Psoas muscle (tissue), 8 donors: ENCODE measurements at places on chromosomes 6 and 20. TPM values are rescaled to one million over a fixed set of nuclear protein-coding genes. Genes with fewer than 3 reads are reported as not detected.

GRCh38 chr6:129619579-129620233 is 90.3 kb downstream of the ARHGAP18 start:
- no peaks in the 10 kb centered on the region for H3K36me3 ChIP-seq
- H3K27ac ChIP-seq, result no peak overlapping the region
- H3K4me1 ChIP-seq, result peaks cover 5% of the 10 kb centered on the region
- H3K27me3 ChIP-seq, result no peaks in the 10 kb centered on the region

DNA sequence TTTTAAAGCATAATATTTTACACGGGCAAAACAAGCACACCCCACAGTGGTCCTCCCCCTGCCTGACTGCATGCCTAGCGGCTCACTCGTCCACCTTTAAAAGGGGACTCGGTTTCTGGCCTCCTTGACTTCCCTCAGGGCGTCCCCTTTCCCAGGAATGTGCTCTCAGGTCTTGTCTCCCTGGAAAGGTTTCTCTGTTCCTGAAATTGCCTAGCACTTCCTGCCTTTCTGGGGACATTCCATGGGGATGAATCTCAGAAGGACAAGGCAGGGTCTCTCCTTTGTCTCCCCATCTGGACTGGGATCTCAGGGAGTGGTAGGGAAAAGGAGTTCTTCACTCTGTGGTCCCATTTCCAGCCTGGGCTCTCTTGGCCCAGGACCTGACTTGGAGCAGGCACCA is 4.9 kb downstream of the TCF15 start:
- H3K27ac ChIP-seq, result peak overlapping the region; percentile 46
- peaks cover 21% of the 10 kb centered on the region for H3K27me3 ChIP-seq
- no peak for DNase-seq
- no peaks in the 10 kb centered on the region for H3K36me3 ChIP-seq

WFDC12 gene
- polyA plus RNA-seq, result not detected

COL9A1 gene
- not detected for polyA plus RNA-seq
